ENCODE measurements at places on chromosomes 2 and 18. TPM values are rescaled to one million over a fixed set of nuclear protein-coding genes. Genes with fewer than 3 reads are reported as not detected.

GAL3ST2 gene
- 0.25 TPM for total RNA-seq

RGPD3 gene
- total RNA-seq, result 0.14 TPM

DES gene
- total RNA-seq, result 0.29 TPM

SH3RF3 gene
- total RNA-seq, result 0.56 TPM

ACKR3 gene
- total RNA-seq, result 12.0 TPM

SCYGR4 gene
- total RNA-seq, result not detected

CYBRD1 gene
- 33.9 TPM for total RNA-seq

XDH gene
- 1.4 TPM for total RNA-seq

CNPPD1 gene
- 46.4 TPM for total RNA-seq

SERPINB5 gene
- total RNA-seq, result 0.13 TPM
